ENCODE measurements at places on chromosomes 12 and 14. TPM values are rescaled to one million over a fixed set of nuclear protein-coding genes. Genes with fewer than 3 reads are reported as not detected.

The ENDOU gene
- 0.91 TPM for total RNA-seq

GRCh38 chr12:42386308-42386707 lies 60.3 kb downstream of the PPHLN1 start:
- DNase-seq = no peak

The PSMC1 gene
- 88.9 TPM for total RNA-seq

DNA sequence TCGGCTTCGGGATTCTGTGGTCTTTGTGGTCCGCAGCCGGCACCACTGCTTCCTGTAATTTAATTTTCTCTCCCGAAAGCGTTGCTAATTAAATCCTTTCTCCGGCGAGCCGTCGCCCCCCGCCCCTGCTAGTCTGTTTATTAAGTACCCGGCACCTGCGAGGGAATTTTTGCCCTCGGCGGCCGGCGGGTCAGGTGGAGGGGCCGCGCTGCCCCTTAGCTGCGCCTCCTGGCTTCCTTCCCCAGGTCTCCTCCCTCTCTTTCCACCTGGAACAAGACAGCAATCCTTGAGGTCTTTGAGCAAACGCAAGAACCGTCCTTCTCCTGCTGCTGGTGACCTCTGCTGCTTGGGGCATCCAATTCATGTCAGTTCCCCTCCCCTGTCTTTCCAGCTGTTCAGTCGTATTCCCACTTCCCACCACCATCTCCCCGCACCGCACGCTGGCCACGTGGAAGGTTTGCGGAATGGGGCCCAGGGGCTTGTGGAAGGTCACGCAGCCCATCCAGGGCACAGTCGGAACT lies 16.2 kb downstream of the ZDHHC22 start:
- peak; percentile 26 for DNase-seq

The SLC6A12 gene
- total RNA-seq = 130 TPM

The RND1 gene
- 1.0 TPM for total RNA-seq

DNA sequence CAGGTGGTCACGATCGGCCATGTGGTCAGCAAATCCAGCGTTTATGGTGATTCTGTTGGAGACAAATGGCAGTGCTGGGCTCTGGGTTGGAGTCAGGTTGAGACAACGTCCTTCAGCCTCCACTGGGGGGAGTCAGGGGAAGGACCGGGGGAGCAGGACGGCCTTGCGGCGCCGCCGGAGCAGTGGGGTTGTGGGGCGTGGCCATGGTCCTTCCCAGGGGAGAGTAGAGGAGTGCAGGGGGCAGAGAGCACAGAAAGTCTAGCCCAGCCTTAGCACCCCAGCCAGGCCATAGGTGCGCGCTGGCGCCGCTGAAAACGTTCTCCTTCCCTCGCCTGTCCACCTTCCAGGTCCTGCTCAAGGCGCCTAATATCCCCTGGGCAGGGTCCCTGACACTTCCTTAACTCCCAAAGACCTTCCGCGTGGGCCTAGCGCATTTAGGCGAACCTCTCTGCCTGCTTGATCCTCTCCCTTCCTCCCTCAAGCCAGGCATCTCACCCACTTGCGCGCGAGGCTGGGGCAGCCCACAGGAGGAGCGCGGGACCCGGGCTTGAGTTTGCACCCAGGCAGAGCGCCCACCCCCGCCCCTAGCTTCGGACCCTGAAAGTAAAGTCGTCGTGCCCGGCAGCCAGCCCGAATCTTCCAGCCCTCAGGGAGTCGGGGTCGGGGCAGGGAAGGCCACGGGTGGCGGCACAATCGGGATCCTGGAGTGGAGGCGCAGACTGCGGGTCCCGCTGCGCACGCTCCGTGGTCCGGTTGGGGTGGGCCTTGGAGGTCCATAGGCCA lies 3.1 kb upstream of the KIF26A start:
- DNase-seq = peak; percentile 38

- no peak for DNase-seq
These were observed 13.9 kb downstream of the CDCA4 start for GRCh38 chr14:105006831-105007592.

DNA sequence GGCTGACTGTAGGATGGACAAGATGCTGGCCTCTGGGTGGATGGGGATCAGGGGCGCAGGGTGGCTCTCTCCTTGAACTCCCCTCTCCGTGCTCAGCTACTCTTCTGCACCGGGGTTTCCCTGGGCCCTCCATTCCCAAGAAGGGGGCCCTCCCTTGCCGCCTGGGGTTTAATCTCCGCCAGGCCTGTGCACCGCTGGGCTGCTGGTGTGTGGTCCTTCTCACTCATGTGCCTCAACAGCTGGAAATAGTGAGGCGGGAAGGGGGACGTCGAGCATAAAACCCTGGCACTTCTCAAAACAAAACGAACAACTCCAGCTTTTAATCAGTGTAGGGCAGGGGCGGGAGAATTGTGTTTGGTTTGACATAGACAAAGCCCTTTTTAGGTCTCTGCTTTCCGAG lies 19.0 kb upstream of the SMOC1 start:
- DNase-seq = no peak

The OR6C2 gene
- not detected for total RNA-seq

The FLVCR2 gene
- 17.0 TPM for total RNA-seq

The RILPL1 gene
- 14.1 TPM for total RNA-seq

Measured in kidney (tissue), 22 donors.